ENCODE measurements at places on chromosomes 6 and 20.

GRCh38 chr20:52256454-52256853 is 64.9 kb upstream of the ZFP64 start:
- no peak for DNase-seq

GRCh38 chr20:11229772-11230171 is 556.0 kb upstream of the JAG1 start:
- no peak for DNase-seq

GRCh38 chr6:11043961-11044711 is at the start of gene ELOVL2:
ELOVL2 (minus strand) TSS chr6:11044305; CDS start chr6:11044230, 75 bp downstream.
- peak; percentile 58 for DNase-seq

GRCh38 chr6:34511214-34511914 is 44.8 kb downstream of the SPDEF start:
- no peak for DNase-seq

DNA sequence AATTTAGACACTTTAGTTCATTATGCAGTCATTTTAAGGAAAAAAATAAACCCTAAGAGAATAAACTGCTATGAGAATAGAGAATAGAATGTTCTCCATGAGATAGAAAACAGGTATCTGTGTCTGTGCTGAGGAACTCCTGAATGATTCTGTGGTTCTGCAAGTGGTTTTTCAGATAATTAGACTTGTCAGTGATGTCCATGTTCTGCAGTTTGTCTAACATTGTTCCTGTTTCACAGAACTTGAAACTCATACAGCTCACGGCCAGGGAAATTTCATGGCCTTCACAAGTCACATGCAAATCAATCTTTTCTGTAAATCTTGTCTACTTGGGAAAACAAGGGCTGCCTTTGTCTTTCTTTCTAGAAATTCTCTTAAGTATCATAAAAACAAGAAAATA is 73.4 kb upstream of the HMGCLL1 start:
- no peak for DNase-seq

DNA sequence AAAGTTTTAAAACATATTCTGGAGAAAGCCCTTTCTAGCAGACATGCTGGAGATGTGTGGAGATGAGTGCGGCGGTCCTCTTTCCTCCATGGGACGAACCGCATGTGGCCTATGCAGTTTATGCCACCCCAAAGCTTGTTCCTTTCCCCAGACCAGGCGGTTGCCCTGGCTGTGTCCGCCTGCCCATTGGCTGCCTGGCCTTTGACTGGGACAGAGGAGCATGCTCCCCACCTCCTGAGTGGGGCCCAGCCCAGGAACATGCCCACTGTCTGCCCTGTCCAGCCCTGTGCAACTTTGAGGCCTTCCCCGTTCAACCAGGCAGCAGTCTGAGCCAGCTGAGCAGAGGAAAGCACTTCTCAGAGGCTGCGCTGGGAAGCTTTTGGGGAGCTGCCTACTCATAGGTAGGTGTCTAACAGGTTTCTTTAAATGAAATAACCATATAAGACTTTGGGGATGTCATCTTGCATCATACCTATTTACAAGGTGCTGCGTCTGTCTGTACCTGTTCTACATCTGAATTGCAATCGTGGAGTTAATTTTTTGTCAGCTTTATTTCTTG is 20.6 kb downstream of the FOXC1 start:
- no peak for DNase-seq
